ENCODE measurements at places on chromosomes 2 and 18.

- no peak for DNase-seq
These were observed 332.7 kb upstream of the POU3F3 start for GRCh38 chr2:104521247-104521646.

GRCh38 chr2:134073023-134073422, 180.8 kb upstream of the MGAT5 start:
- DNase-seq: no peak

GRCh38 chr18:59932401-59932800, 32.6 kb downstream of the PMAIP1 start:
- DNase-seq: no peak

- no peak for DNase-seq
These were observed 266.1 kb upstream of the CYP26B1 start for GRCh38 chr2:72413716-72414115.

GRCh38 chr2:120551522-120551921, 184.1 kb upstream of the GLI2 start:
- DNase-seq: no peak

GRCh38 chr2:190159453-190159852, 96.9 kb upstream of the MSTN start:
- no peak for DNase-seq

- no peak for DNase-seq
These were observed 94.8 kb upstream of the TPO start for GRCh38 chr2:1318366-1319009.

- DNase-seq: no peak
These were observed 31.5 kb downstream of the RTP5 start for GRCh38 chr2:241901018-241901380.

GRCh38 chr2:185219981-185220380, 518.6 kb upstream of the FSIP2 start:
- no peak for DNase-seq

DNA sequence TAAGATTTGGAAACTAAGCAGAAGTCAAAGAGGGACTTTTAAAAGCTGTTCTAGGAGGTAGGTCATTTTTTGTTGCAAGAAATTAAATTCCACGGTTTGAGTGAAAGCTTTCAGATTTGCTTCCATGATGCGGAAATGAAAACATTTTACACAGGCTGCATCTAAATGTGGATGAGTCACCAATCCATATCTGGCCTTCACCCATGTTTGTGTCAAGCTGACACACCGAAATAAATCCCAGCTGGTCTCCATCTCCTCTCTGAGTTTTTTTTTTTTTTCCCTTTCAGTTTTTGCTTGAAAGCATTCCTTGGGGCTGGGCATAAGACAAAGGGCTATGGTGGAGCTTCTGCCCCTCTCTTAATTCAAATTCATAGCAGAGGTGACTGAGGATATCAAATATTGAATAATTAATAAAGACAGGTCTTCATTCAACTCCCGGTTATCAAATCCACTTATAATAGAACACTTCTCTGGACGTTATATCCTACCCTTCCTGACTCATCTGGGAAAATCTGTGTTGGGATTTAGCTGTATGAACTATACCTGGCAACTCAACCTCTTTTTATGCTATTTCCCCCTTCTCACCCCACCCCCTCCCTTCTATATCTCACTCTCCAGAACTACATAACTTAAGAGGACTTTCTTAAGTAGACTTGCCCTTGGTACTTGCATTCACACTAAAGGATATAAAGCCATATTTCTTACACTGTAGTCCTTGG, 558.3 kb upstream of the GCFC2 start:
- DNase-seq: no peak

- DNase-seq: no peak
These were observed 79.6 kb downstream of the HRH4 start for GRCh38 chr18:24539866-24540617.

- no peak for DNase-seq
These were observed 31.6 kb downstream of the MARCO start for GRCh38 chr2:118973542-118973951.

GRCh38 chr2:163580757-163581156, 155.1 kb downstream of the FIGN start:
- DNase-seq: no peak

- DNase-seq: no peak
These were observed 37.0 kb downstream of the DAW1 start for GRCh38 chr2:227908266-227909054.

GRCh38 chr2:230602562-230603230, 109.9 kb upstream of the CAB39 start:
- peak; percentile 87 for DNase-seq

GRCh38 chr2:162581959-162582798, 238.2 kb downstream of the GCA start:
- no peak for DNase-seq

DNA sequence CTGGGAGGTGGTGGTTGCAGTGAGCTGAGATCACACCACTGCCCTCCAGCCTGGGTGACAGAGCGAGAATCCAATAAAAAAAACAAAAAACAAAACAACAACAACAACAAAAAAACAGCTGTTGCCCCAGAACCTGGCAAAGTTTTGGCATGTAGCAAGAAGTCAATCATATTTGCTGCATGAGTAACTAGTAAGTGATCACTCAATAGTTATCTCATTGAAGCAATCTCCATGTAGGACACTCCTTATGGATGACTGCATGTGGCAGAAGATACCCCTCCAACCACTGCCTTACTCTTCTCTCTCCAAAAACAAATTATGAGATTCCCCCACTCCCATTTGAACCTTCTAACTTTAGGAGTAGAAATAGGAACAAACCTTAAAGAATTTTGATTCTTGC, 113.7 kb downstream of the TTC27 start:
- no peak for DNase-seq

DNA sequence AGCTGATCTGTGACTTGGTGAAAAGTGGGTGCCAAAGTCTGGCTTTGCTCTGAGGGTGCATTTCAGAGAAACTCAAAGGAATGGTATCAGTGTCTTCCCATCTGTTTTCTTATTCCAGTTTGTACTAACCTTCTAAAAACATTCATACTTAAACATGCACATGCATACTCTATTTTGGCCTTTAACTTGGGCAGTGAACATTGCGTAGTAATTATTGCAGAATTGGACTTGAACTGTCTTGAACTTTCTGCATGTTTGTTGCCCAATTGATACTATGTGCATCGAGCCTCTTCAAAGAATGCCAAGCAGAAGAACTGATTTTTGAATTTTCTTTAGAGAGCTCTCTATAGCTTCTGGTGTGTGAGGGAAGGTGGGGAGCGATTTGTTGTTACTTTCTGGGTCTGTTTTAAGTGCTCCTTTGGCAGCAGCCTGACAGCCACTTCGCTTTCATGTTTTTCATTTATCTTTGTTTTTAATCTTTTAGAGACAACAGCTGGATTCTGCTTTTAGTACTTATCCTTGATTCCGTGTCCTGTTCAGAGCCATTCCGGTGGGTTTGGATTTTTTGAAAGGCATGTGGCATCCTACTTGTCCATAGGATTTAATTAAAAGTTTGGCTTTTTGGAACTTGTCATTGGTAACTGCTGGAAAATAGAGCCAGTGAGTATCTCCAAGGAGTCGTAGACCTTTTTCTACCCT, 159.2 kb downstream of the RAPGEF4 start:
- DNase-seq: no peak

DNA sequence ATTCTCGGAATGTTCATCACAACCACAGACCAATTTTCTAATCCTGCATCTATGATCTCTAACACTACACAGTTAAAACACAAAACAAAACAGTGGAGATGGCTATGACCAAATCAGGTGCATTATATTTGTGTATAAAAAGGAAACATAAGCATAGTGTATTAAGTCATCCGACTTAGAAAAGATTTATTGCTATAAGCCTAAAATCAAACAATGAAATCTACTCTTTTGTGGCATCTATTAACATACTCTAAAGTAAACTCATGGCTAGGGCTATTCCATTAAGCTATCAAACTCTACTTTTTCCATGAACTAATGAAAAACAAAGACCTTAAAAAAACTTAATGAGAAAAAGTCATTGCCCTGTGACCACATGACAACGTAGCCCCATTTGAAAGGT, 8.7 kb downstream of the SP3 start:
- DNase-seq: no peak

GRCh38 chr18:78813156-78813555, 166.5 kb upstream of the SALL3 start:
- no peak for DNase-seq
